ENCODE measurements at places on chromosomes 4 and X.

DNA sequence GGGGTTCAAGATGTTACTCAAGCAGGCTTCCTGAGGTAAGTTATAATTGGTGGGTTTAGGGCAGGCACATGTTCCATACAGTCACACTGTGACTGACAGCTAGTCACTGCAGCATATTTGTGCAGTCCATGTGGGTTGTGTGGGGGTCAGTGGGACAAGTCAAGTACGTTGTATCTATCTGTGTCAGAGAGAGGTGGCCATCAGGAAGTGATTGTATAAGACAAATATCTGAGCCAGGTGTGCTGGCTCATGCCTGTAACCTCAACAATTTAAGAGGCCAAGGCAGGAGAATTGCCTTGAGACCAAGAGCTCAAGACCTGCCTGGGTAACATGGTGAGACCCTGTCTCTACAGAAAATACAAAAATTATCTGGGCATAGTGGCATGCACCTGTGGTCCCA, 509.3 kb downstream of the CENPC start:
- DNase-seq, result no peak

DNA sequence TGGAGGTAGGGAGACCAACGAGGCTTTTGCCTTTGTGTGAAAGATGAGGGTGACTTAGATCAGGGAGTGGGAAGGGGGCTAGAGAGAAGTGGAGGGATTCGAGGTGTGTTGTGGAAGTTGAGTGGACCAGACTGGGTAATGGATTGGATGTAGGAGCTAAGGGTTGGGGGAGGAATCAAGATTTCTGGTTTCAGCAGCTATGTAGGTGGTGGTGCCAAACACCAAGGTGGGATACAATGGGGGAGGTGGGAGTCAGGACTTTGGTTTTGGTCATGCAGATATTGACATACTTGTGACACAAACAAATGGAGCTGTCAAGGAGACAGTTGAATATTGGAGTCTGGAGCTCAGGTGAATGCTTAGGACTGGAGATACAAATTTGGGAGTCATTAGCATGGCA, 71.0 kb downstream of the TSC22D3 start:
- DNase-seq, result no peak

DNA sequence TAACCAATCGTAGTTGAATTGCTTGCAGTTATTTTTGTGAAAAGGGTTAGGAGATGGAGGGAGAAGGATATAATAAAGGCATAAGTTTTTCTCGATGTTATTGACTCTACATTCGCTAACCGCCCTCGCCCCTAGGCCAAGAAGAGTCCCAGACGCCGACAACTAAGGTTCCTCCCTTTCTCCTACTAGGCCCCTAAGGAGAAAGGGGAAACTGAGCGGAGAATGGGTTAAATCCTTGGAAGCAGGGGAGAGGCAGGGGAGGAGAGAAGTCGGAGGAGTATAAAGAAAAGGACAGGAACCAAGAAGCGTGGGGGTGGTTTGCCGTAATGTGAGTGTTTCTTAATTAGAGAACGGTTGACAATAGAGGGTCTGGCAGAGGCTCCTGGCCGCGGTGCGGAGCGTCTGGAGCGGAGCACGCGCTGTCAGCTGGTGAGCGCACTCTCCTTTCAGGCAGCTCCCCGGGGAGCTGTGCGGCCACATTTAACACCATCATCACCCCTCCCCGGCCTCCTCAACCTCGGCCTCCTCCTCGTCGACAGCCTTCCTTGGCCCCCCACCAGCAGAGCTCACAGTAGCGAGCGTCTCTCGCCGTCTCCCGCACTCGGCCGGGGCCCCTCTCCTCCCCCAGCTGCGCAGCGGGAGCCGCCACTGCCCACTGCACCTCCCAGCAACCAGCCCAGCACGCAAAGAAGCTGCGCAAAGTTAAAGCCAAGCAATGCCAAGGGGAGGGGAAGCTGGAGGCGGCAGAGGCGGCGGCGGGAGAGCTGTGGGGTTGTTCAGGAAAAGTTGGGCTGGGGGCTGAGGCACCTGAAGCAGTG, 5.9 kb downstream of the ATOH1 start:
- no peak for DNase-seq

DNA sequence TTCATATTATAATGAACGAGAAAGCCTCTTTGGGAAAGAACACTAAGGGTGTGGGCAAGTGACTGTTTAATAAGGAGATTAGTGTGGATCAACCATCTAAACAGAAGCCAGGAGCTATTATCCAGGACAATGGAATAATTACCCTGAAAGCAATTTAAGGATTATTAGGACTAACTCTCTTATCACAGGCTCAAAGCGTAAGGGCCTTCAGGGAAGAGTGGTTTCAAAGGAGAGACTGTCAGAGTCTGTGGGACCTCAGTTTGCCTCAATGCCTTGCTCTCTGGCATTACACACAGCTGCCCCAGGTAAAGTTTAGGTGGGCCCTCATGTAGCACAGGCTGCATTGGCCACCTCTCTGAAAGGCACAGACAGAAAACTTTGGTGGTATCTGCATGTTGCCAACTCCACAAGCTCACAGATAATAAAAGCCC, 717.2 kb upstream of the ADGRL3 start:
- no peak for DNase-seq

- DNase-seq, result no peak
These were observed 333.3 kb upstream of the DDX53 start for GRCh38 chrX:22666441-22666840.

DNA sequence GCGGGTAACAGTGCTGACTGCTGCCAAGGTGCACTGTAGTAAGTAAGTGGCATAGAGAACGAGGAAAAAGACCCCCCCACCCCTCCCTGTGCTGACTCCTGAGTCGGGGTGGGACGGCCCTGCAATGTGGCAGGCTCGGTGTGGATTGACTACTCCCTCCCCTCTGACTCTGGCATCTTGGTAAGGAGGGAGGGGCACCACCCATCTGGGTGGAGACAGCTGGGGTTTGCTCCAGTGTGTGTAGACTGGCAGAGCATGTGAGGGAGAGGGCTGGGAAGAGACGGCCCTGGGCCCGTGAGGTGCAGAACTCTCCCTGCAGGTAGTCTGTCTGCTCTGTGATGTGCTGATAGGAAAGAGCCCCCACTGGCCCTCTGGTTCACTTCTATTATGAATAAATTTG, 31.0 kb downstream of the NSG1 start:
- no peak for DNase-seq

DNA sequence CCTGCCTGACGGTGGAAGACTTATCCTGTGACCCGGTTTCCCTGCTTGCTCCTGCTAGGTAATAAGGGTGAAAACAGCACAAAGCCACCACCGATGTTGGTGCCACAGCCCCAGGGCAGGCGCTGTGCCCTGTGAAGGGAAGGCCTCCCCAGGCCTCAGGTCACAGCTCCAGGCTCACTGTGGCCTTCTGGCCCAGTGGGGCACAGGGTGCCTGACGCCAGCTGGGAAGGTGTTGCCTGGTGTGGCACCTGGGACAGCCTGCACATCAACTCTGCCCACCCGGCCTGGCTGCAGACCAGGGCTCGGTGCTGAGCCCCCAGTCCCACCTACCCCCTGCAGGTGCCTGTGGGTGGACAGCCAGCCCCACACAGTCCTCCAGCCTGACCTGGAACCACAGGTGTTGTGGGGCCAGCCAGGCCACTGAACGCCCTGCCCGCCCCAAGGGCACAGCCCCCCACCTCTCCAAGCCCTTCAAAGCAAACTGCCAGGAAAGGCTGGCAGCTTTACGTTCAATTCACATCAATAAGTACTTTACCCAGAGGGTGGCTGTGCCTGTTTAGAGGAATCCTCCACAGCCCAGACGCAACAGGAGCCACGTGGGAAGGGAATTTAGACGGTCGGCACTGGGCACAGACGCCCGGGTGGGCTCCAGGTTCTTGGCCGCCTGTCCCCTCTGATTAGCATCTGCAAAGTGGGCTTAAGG, 54.3 kb downstream of the ZFYVE28 start:
- DNase-seq, result no peak

DNA sequence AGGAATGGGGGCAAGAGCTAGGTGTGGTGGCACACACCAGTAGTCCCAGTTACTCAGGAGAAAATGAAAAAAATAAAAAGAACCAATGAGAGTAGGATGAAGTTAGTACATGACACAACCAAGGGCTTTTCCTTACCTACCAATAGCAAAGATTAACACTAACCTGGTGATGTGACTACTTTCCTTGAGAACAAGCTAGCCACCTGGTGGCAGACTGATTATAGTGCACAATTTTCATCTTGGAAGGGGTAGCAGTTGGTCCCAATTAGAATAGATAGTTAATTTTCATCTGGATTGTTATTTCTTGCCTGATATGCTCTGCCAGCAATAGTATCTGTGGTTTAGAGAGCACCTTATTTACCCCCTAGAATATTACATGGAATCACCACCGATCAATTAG, 1216.8 kb upstream of the PABPC4L start:
- no peak for DNase-seq

DNA sequence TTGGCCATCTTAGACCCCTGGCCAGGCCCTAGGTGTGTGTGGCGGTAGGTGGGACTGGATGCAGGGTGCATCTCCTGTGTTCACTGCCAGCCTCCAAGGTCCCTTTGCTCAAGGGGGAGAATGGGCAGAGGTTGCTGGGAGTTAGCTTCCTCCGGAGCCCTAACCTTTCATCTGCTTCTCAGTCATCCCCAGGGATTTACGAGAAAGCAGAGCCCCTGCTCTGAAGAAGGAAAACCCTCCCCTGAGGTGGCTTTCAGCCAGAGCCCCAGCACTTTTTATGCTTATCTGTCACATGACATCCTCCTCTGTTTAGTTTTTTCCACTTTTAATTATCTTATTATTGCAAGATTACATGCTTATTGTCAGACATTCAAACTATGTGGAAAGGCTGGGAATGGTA, 44.9 kb upstream of the DDX3X start:
- DNase-seq, result no peak

DNA sequence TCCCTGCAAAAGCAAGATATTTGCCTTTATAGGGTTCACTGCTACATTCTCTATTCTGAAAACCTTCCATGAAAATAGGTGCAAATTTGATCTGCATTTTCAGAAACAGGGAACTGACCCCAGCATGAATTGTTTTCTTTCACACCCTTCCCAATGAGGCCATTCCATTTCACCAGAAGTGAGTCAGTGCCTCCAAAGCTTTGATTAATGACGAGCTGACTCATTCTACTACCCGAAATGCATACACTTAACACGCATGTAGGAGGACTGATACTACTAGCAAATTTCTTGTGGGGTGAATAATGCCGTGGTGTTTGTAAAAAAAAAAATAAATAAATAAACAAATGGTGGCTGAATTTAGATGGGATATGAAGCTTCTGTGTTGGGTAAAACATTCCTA, 146.9 kb upstream of the FGF13 start:
- DNase-seq, result no peak

GRCh38 chrX:136130931-136131833, 16.2 kb upstream of the FHL1 start:
- no peak for DNase-seq

DNA sequence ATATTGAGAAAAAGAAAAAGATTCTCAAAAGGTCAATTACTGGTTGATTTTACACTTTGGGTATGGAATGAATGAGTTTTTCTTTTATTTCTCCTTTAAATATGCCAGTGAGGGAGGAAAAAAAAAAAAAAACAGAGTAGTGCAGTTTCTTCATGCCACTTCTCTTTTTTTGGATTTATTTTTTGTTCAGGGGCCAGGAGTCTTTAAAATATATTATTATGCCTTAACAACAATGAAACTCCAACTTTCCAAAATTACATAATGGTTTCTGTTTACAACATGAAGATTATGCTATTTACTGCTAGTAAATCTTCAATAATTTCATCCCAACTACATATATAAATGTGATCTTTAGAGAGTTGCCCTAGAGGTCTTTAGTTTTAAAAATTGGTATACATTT, 31.9 kb downstream of the DTHD1 start:
- no peak for DNase-seq

DNA sequence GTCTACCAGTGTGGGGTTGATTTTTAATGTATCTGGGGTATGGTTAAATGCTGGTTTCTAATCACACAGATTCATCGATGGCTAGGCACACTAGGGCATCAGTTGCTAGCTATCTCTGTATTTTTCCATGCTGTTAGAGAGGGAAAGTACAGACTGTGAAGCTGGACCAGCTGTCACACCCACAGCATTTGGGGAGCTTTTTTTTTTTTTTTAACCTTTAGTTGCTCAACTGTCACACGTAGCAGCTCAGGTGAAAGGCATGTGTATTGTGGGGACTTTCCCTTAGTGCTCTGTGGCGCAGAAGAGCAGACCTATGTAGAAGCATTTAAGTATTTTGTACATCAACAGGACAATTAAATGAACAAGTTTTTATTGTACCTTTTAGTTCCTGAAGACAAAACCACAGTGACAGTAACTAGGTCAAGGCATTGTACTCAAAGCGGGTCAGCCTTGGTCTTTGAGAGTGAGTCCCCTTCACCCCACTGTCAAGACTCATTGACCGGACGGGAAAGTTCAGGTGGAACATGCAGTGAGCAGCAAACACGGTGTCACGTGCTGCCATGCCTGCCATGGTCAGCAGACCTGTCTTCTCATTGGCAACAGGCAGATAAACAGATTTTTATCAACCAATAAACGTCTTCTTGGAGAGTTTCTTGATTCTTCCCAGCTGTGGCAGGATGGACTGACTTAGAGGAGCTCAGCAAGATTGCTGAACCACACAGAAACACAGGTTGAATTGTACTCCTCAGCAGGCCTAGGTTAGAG, 65.3 kb downstream of the CASP3 start:
- no peak for DNase-seq

DNA sequence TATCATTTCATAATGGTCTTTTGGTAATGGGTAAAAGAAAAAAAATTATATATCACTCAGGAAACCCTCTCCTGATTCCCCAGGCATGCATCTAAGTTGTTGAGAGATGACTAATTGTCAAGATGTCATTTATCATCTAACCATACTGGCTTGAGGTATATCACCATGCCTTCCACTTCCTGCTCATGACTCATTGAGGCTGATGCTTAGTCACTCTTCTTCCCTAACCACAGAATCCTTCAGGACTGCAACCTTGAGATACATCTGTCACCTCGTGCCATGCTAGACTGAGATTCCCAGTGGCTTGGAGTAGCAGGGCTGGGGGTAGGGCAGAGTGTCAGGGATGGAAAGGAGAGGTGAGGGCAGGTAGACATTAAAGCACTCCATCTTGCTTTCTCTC, 782.5 kb upstream of the INTU start:
- DNase-seq, result no peak

DNA sequence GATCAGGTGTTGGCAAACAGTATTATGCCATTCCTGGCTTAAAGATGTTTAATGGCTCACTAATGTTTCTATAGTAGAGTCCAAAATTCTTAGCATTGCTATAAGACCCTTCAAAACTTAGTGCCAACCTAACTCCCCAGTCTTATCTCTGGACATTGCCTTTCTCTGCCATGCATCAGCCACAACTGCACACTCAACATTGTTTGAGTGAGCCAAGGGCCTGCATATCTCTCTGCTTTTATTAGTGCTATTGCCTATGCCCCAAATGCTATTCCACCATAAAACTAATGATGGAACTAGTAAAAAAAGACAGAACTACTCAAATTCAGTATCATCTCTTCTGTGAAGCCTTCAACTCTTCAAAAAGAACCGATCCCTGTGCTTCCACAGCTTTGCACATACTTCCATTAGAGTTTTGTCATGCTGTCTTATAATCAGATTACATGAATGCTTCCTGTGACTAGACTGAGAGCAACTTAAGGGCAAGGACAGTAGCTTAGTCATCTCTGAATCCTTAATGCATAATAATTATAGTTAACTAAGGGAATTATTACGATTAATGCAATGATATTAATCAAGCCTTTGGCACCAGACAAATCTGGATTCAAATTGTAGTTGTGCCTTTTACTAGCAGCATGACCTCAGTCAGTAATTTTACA, 53.7 kb downstream of the CHM start:
- DNase-seq, result no peak

Data from DMS153 (cell line).